ENCODE measurements at places on chromosomes 1 and 21.

- no peak for DNase-seq
Observed at GRCh38 chr1:170305777-170306512, 160.2 kb downstream of the NTMT2 start.

DNA sequence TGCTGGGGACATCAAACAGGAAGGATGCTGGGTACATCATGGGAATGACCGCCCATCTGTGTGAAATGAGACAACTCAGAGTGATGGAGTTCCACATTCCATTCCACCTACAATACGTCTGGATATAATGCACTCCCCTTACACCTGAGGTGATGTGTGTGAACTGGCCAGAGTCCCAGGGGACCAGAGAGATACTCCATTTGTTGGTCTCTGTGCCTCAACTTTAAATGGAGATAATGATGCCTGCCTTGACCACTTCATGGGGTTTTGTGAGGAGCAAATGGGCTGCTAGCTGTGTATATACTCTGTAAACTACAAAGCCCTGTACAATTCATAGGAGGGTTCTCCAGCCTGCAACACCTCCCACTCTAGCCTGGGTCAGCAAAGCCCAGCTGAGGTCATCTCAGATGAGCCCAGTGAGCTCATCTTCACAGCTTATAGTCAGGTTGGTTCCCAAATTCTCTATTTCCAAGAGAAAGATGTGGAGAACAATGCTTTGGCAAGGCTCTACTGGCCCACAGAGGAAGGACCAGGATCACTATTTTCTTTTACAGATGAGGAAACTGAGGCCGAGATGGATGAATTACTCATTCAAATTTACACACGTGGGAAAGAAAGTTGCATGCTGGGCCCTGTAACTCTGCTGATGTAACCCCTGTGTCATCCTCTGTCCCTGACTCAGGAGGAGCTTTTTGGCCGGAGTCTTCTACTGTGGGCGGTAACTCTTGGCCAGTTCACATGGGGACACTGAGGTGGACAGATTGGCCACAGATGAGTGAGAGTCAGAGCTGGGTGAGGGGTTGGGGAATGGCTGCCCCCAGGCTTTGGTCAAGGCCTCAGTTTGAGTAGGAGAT lies 105.6 kb upstream of the GCLM start:
- no peak for DNase-seq

DNA sequence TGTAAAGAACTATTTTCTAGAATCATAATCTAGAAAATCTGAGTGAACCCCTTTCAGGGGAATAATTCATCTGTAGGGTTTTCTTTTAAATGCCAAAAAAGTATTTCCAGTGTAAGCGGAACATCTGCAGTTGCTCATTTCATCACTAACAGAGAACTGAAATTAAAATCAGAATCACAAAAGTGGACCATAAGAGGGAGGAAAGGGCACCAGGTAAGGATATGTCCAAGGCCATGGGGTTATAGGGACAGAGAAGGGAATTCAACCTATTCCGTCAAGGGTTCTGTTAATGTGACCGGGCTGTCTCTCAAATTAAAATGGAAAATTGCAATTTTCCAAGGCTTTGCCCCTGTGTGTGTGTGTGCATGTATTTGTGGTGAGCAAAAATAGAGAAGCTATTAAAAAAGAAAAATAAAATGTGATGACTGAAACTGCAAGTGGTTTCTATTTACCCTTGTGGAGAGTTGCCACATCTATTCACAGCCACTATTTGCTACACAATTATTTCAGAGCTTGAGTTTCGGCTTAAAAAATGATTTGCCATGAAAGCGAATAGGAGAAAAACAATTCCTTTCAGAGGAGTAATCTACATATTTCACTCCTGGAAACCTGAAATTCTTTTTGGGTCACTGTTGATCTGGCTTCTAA lies 53.1 kb downstream of the APP start:
- DNase-seq, result no peak

GRCh38 chr21:33112681-33113080 lies 42.7 kb downstream of the OLIG1 start:
- DNase-seq, result no peak

- no peak for DNase-seq
Observed at GRCh38 chr1:65407877-65408276, 12.6 kb upstream of the LEPR start.

GRCh38 chr1:228511546-228512445 lies 24.6 kb downstream of the RNF187 start:
- no peak for DNase-seq

- no peak for DNase-seq
Observed at GRCh38 chr1:55071477-55071876, 32.1 kb downstream of the PCSK9 start.

- no peak for DNase-seq
Observed at GRCh38 chr1:55938376-55938850, 641.0 kb downstream of the PLPP3 start.

GRCh38 chr1:89719502-89720306 lies 86.8 kb downstream of the LRRC8C start:
- DNase-seq, result no peak

DNA sequence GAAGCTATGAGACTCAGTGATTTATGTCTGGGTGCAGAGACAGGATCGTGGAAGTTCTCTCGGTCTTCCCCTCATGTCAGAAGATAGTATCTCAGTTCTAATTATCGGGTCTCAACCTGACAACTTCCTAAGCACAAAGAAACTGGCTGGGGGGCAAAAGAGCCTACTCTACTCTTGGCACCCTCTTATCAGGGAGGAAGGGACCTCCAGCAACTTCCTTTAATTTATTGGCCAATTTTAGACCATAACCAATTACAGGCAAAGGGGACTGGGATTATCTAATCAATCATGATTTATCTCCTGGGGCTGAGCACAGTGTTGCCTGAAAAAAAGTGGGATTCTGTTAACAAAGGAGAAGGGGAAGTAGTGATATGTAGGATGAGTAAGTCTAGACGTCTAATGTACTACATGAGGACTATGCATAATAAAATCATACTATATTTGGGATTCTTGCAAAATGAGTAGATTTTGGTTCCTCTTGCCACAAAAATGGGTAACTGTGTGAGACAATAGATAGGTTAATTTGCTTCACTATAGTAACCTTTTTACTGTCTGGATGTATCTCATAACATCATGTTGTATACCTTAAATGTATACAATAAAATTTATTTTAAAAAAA lies 98.8 kb downstream of the ZFYVE9 start:
- DNase-seq, result no peak

DNA sequence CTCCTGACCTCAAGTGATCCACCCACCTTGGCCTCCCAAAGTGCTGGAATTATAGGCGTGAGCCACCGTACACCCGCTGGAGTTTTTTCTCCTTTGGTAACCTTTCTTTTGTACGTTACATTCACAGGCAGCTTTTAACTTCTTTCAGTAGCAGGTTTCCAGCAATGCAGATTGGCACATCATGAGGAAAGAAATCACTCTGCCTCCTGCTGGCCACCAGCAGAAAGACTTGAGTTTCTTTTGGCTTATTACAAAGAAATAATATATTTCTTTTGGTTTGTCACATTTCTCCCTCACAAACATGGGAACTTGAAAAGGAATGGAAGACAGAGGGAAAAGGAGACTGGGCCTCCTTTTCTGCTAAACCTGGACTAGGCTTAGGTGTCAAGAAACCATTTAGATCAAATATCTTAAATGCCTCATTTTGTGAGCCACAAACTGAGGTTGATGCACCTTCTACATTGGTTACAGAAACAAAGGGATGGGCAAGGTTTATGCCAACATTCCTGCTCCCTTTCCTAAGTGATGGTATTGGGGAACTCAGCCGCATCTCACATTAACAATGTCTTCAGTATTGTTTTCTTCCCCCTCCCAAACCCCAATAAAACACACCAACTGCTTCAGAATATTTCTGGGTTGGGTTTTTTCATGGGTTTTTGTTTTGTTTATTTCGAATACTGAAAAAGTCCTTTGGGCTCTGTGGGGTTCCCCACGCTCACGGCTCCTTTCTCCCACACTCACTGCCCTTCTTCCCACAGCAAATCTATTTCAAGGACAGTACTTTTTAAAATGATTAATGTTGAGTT lies 7.7 kb downstream of the ENSA start:
- DNase-seq, result peak; percentile 63

DNA sequence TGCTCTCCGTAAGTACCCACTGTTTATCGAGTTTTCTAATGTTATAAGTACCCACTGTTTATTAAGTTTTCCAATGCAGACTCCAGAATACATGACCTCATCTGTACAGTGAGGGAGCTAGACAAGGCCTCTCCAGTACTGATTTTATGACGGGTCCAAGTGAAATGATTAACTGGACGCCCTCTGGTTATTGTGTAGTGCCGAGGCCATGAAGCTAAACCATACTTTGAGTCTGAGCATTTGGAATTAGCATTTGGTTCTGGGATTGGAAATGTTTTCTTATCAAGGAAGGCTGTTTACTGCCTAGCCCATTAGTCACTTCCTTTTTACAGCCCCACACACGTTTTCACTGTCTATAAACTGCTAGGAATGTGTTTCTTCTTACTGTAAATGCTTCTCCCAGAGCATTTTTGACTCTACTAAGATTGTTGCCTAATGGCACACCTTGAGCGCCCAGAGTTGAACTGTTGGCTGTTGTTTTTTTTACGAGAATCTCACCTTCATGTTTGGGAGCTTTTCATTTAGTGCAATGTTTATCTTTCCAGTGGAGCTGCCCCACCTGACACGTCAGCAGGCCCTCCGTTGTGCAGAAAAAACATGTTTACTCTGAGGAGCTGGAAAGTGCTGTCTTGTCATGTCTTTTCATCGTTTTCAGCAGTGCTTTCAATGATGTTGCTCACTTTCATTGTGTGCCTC lies 26.9 kb downstream of the SPATA46 start:
- peak; percentile 54 for DNase-seq

- no peak for DNase-seq
Observed at GRCh38 chr21:25370311-25370744, 237.0 kb downstream of the MRPL39 start.

DNA sequence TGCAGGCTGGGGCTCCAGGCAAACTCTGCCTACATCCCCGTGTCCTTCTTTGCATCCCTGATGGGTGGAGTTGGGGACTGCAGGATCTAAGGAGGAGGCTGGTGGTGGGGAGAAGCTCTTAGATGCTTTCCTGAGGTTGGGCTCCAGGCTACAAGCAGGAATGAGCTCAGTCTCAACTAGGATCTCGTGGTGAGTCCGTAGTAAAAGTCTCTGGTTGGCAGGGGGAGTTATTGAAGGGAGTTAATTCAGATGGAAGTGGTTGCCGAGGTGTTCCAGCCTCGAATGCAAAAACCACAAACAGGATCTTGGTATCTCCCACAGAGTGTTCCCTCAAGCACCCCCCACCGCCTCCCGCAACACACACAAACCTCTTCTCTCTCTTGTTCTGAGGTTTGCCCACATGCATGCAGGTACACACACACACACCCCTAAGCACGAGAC lies 35.0 kb downstream of the TMCC2 start:
- DNase-seq, result no peak

- DNase-seq, result no peak
Observed at GRCh38 chr1:233090746-233091494, 140.5 kb downstream of the NTPCR start.

- DNase-seq, result no peak
Observed at GRCh38 chr1:115140442-115141144, 51.3 kb upstream of the TSPAN2 start.

DNA sequence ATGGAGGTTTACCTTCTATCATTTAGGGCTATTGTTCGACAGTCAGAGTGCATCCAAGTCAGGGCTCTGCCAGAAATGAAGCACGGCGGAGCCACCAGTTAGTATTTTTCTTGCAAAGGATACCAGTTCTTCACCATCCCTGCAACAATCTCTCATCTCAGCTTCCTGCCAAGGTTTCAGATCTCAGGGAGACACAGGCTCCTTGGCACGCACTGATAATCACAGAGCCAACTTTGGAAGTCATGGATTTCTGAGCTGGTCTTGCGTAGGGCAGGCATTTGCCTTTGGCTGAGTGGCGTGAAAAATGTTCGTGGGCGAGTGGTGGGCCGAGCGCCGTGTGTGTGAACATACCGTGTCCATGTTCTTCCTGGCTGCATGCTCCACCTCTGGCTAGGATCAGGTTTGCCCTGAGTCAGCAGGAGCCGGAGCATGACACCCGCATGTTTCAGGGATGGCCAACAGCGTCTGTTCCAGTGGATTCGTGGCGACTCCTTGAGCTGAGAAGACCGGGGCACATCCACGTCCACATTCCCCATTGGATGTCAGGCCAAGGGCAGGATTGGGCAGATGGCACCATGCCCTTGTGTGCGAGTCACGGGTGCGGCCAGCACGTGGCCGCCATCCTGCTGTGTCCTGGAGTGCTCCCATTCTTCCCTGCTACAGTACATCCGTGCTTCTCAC lies 118.5 kb upstream of the C1orf174 start:
- DNase-seq, result no peak

GRCh38 chr1:76015478-76016103 lies 59.0 kb upstream of the ST6GALNAC3 start:
- no peak for DNase-seq

DNA sequence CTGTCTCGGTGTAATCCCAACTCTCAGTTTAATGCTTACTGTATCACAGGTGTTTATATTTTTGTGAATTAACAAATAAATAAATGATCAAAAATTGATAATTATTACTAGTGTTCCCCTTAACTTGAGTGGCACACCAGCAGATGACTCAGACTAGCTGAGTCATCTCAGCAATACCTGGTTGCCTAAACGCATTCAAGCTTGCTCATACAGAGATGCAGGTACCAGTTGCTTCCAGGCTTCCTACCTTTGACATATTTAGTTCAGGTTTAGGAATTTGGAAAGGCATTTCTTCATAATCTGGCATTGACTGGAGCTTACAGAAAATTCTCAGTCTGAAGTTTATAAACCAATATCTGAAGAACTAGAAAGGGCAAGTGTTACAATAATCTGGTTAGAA lies 78.9 kb upstream of the LMO4 start:
- DNase-seq, result no peak

- peak; percentile 88 for DNase-seq
Observed at GRCh38 chr1:167090314-167090942, at the start of gene GPA33. Gene GPA33 (minus strand): TSS chr1:167090377. CDS start chr1:167090287, 90 bp downstream.

GRCh38 chr1:15184436-15185241 lies 31.1 kb downstream of the TMEM51 start:
- peak; percentile 36 for DNase-seq

DNA sequence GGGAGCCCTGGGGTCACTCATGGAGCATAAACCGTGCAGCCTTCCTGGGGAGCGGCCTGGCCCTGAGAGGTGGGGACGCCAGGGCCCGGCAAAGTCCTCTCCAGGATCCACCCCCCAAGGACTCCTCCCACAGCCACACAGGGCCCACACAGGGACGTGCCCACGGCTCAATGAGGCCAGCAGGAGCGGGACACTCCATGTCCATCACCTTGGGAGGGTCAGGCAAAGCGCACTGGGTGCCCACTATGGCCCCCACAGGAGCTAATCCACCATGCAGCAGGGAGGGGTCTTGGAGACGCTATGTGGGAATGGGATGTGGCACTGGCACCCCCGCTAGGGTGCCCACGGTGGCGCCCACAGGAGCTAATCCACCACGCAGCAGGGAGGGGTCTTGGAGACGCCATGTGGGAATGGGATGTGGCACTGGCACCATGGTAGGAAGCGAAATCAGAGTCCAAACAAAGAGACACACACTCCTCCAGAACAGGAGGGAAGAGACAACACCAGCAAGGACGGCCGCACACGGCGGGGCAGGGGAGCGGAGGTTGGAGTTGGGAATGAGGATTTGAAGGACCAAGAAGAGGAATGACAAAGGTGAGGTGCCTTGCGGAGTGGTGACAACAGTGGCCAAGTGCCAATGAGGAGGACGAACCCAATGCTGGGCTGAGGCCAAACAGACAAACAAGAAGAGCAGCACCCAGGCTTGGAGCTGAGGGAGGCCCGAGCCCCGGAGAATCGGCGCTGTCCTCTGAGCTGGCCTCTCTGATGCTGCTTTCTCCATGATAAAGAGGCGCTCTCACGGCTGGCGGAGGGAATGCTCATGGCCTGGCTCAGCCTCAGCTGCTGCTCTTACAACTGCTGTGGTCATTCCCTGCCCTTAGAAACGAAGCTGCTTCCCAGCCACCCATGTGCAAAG lies 18.1 kb upstream of the SLC19A1 start:
- DNase-seq, result peak; percentile 10
